ENCODE measurements at places on chromosomes 11 and 22. TPM values are rescaled to one million over a fixed set of nuclear protein-coding genes. Genes with fewer than 3 reads are reported as not detected.

- no peak for DNase-seq
These were observed 875 bp upstream of the STT3A start for GRCh38 chr11:125591649-125592304.

GRCh38 chr11:28464252-28464867, 356.2 kb downstream of the METTL15 start:
- no peak for DNase-seq

GRCh38 chr22:41127451-41127850, 35.1 kb downstream of the EP300 start:
- DNase-seq, result no peak

DNA sequence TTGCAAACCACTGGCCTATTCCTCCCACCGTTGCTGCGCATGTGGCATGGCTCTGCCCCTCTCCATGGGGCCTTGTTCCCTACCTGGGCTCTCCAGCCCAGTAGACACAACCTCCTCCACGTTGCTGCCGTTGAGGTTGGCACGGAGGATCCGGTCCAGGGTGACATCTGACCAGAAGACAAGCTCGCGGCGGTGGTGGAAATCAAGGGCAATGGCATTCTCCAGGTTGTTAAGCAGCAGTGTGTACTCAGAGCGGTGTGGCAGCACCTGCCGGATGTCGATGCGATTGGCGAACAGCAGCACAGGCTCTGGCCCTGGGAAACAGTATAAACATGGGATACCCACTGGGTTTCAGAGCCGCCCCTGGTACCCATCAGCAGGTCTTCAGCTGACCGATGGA, 23.8 kb downstream of the LRP4 start:
- no peak for DNase-seq

MIAT gene
- total RNA-seq, result 237 TPM

DNA sequence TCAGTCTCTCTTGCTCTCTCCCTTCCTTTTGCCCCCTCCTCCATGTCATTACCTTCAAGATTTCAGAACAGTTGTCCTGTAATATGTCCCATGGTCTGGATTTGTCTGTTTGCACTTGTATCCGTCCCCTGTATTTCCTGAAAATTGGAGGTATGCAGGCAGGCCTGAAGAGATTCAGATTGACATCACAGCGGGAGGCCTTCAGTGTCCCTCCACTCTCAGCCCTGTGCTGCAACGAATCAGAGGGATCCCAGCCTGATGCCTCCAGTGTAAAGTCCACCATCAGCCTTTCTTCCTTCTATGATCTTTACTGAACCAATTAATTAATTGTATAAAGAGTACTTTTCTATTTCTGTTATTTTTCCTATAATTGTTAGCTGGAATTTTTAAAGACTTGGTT, 57.3 kb downstream of the ELMOD1 start:
- no peak for DNase-seq

- DNase-seq, result no peak
These were observed 218.8 kb upstream of the SORL1-AS1 start for GRCh38 chr11:121671283-121672168.

- no peak for DNase-seq
These were observed 32.2 kb downstream of the LIMK2 start for GRCh38 chr22:31244046-31244942.

- DNase-seq, result no peak
These were observed 117.8 kb downstream of the PDE2A start for GRCh38 chr11:72556433-72556832.

SMC1B gene
- 0.12 TPM for total RNA-seq

CARD18 gene
- not detected for total RNA-seq

Data from T-cell (primary cell).